H54 (cell line): ENCODE measurements at places on chromosomes 5 and 9.

DNA sequence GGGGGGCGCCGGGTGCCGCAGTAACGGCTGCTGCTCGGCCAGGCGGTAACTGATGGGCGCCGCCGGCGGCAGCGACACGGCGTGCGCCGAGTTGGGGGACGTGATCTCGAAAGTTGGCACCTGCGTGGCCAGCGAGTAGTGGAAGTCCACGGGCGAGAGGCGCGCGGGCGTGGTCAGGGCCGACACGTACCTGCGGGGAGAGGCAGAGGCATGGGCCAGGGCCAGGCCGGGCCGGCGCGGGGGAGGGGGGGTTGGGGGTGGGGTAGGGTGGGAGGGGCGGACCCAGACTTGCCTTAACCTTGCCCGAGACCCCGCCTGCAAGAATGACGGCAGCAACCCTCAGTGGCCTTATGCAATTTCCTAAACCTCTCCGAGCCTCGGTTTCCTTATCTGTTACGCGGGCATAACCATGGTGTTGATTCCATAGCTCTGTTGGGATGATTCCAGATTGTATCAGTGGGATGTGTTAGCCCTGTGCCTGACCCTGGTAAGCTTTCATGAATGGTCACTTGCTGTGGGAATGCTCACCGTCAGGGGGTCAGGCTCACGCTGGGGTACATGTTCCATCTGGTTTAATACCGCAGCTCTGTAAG lies 53.0 kb downstream of the PSD2 start:
- DNase-seq: no peak

GRCh38 chr5:96113170-96113939 lies 151.7 kb upstream of the ELL2 start:
- no peak for DNase-seq

DNA sequence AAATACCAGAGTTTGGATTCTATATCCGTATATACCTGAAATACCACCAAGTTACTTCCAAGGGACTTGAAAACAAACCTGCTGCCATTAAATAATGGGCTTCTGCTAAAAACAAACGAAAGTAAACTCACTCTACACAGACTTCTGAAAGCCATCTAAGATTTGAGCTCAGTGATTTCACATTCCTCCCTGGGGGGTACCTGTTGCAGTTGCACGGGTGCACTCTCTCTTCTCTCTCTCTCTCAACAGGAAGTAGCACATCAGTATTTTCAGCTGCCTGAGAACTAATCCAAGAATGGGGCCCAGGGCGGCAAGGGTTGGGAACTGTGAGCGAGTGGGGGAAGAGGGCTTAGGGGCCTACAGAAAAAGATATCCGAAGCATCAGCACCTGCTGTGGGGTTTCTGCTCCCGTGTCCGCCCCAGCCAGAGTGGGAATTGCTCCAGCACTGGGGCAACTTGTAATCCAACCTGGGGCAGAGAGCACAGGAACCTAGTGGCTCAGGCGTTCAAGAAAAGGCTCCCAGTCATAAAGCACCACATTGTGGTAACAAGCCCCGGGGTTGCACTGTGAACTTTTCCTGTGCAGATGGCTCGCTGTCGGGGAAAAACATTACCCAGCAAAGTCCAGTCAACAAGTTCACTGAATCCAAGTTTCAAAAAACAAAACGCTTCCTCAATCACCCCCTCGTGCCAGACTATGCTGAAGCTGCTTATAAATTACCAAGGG lies 99.8 kb downstream of the EFNA5 start:
- DNase-seq: no peak

GRCh38 chr5:4781299-4781698 lies 358.8 kb upstream of the ADAMTS16 start:
- no peak for DNase-seq

DNA sequence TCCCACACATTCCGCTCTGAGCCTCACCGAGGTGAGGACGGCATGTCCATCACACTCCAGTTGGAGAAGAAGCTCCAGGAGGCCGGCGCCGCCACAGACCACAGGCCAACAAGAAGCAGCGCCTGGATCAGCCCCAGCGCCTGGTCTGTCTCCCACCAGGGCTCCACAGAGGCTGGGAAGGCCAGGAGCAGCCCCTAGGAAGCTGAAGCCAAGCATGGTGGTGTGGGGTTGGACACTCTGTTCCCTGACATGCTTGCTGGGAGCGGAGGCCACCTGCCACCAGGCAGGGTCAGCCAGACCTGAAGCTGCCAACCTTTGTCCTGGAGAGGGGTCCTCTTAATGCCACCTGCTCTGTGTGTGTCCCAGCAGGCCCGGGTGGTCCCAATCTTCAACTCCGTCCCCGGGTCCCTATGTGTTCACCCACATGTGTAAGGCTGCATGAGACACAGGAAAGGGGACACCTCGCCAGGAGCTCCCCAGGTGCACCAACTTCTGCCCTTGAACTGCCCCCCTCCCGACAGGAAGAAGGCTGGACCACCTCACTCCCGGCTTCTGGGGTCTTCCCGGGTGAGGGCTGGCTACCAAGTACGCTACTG lies 140.1 kb upstream of the PPP1R26 start:
- DNase-seq: no peak

DNA sequence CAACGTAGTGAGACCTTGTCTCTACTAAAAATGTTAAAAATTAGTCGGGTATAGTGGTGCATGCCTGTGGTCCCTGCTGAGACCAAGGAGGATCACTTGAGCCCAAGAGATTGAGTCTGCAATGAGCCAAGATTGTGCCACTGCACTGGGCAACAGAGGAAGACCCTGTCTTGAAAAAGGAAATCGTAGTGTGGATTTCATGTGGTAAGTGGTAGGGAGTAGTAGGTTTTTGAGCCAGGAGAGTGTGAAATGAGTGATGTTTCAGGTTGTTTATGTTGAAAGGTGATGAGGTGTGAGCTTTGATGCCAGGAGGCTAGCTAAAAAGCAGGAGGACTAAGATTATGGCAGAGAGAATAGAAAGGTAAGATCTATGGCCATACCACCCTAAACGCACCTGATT lies 5.9 kb downstream of the MATR3 start:
- no peak for DNase-seq

DNA sequence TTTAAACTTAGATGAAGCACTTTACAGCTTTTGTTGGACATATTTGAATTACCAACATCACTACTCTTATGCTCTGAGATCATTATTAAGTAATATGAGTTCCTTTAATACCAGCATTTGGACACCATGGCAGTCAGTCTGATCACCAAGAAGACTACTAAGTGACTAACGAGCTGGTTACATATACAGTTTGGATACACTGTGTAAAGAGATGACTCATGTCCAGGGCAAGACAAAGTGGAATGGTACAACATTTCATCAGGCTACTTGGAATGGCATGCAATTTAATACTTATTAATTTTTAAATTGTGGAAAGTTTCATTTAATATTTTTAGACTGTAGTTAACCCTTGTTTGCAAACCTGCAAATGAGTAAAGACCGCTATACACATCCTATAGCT lies 237.4 kb upstream of the PRDM9 start:
- DNase-seq: peak; percentile 7

GRCh38 chr5:152622628-152623027 lies 217.5 kb upstream of the NMUR2 start:
- DNase-seq: no peak

GRCh38 chr5:538271-538771 lies 14.1 kb upstream of the SLC9A3 start:
- DNase-seq: no peak

GRCh38 chr9:23379842-23380241 lies 446.2 kb downstream of the ELAVL2 start:
- DNase-seq: no peak

GRCh38 chr5:145752534-145752933 lies 82.6 kb downstream of the PRELID2 start:
- DNase-seq: no peak

DNA sequence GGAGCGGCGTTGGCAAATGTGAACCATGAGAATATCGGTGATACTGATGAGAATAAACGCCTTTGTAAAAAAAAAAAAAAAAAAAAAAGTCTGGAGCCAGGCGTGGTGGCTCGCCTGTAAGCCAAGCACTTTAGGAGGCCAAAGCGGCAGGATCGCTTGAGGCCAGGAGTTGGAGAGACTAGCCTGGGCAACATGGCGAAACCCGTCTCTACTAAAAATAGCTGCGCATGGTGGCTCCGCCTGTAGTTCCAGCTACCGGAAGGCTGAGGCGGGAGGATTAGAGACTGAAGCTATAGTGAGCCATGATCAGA lies 425 bp upstream of the NFX1 start:
- no peak for DNase-seq

DNA sequence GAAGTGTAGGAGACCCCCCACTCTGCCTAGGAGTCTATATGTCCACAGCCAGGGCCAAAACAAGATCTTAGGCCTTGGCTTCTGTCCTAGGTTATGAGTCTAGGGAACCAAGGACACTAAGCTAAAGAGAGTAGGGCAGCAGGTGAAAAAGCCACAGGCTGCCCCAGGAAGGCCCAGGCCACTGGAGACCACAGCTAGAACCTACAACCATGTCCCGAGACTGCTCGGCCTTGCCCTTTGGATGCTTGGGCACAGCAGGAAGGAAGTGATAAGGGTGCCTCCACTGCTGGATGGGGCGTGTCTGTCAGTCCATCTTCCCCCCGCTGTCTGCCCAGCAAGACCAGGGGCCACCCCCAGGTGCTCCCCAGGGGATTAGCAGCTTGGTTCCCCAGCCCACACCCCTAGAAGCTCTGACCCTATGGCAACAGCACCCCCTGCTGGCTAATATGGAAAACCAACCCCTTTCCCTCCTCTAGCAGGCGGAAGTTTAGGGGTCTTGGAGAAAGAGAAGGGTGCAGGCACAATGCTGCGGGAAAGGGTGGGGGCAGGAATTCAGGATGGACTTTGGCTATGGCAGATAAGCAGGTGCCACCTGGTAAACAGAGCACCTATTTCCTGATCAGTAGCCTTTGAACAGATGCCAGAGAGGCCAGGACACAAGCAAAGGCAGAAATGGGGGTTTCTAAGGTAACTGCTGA lies 10.5 kb upstream of the IRF1 start:
- no peak for DNase-seq

DNA sequence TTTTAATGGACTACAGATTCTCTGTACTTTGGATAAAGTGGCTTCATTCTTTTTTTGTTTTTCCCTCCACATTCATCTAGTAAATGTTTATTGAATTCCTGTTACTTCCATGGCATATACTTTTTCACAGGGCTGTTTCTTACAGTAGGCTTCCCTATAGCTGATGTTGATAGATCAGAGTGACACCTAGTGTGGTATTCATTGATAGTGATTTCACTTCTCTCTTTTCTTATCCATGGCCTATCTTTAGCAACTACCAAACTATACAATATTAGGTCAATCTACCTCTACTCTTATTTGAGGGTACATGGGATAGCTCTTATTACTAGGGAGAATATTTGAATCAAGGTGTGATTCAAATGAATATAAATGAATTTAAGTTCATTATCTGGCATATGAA lies 35.8 kb downstream of the FSD1L start:
- no peak for DNase-seq

DNA sequence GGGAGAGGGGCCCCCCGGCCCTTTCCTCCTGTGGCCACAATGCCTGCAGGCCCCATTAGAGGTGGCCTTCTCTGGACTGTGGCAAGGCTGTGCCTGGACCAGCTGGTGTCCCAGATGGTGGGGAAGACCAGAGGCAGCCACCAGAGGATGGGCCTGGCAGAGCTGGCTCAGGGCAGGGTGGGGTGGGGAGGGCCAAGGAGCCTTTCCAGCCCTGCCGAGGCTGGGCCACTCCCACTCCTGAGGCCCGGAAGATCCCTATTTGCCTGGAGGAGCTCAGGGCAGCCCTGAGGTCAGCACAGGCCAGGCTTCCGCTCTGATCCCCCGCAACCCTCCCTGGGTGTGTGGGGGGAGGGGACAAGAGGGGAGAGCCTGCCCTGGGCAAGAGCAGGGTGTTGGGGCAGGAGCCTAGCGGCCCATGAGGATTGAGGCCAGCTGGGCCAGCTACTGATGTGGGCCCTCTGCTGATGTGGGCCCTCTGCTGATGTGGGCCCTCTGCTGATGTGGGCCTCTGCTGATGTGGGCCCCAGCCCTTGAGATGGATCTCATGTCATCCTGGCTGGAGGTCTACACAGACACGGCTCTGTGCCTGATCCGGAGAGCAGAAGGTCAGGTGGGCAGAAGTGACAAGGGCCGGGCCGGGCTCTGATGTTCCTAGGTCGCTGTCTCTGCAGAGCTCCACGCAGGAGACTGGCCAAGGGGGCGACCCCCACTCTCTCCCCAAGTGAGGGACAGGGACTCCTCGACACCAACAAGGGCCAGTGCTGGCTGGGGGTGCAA lies 6.0 kb downstream of the MRPS2 start:
- no peak for DNase-seq

- DNase-seq: no peak
Observed at GRCh38 chr5:14464671-14465070, 116.9 kb upstream of the OTULINL start.
